Suppressor macrophage treated with lipopolysaccharide for 1 hour (primary cell): ENCODE measurements at places on chromosomes 5 and 9.

DNA sequence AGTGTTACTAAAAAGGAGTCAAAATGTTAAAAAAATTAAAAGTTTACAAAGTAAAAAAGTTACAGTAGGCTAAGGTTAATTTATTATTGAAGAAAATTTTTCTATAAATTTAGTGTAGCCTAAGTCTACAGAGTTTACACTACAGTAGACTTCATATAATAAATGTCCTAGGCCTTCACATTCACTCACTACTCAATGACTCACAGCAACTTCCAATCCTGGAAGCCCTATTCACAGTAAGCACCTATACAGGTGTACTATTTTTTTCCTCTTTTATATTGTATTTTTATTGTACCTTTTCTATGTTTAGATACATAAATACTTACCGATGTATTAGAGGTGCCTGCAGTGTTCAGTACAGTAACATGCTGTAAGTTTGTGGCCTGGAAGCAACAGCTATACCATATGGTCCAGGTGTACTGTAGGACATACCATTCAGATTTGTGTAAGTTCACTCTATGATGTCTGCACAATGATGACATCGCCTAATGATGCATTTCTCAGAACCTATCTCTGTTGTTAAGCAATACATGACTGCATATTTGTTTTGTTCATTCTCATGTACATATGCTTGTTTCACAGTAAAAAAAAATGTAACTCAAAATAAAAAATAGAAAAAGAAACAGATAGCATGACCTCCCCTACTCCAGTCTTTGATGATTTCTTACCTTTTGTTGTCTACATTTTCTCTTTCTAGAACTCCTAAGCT is 64.7 kb downstream of the NR3C1 start:
- DNase-seq = peak; percentile 44

DNA sequence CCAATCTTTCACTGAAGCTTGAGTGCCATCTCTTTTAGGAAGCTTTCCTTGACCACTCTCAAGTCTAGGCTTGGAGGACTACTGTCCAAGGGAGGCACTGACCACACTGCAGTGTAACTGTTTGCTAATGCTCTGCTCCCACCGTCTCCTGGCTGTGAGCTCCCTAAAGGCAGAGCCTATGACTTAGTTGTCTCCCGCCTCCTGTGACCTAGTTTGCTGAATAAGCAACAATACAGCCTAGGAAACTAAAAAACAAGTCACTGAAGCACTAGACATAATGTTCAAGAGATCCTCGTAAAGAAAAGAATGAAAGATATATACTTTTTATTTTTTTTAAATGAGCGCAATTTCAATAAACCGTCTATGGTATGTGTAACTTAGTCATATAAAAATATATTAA is 31.4 kb downstream of the LIX1 start:
- no peak for DNase-seq

- DNase-seq = no peak
These were observed 120.6 kb upstream of the CCDC112 start for GRCh38 chr5:115417076-115417475.

DNA sequence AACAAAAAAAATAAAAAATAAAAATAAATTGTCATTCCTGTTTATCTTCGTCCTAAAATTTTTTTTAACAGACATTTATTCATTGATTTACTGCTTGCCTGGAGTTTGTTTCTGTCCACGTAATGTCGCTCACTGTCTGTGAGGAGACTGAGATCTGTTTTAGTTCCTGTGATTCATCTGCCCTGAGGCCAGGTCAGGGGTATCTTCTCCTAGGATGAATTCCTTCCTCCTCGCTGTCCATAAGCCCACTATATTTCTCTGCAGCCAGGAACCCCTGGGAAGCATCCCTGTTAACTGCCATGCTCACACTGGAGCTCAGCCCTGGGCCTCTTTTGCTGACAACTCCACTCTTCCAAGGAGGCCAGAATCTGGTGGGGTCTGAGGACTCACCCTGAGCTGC is 682.0 kb downstream of the MTRR start:
- no peak for DNase-seq

- no peak for DNase-seq
These were observed 1.5 kb upstream of the SEMA5A start for GRCh38 chr5:9547122-9547947.

DNA sequence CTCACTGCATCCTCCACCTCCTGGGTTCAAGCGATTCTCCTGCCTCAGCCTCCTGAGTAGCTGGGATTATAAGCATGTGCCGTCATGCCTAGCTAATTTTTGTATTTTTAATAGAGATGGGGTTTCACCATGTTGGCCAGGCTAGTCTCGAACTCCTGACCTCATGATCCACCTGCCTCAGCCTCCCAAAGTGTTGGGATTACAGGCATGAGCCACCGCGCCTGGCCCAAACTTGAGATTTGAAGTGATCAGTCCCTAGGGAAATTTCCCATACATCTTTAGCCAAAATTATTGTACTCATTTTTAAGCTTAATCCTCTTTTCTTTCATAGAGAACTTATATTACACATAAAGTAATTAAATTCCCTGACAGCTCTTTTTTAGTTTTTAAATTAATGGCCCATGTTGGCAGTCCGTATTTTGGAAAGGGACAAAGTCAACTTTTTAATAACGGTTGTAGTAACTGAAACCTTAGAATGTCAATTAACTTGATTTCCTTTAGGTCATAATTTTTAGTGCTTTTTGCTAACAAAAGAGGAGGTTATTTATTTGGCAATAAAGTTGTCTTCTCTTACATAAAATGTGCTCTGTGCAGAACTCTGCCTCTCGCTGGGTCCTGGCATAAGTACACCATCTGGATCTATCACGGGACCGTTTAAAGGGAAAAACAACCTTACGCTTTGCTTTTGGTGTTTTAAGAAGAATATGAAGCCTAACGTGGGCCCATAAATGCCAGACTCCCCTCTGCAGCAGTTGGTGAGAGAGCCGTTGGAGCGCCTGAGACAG is 142.3 kb upstream of the OTULINL start:
- DNase-seq = no peak

- no peak for DNase-seq
These were observed 192.3 kb upstream of the GLRA1 start for GRCh38 chr5:152116934-152117333.

DNA sequence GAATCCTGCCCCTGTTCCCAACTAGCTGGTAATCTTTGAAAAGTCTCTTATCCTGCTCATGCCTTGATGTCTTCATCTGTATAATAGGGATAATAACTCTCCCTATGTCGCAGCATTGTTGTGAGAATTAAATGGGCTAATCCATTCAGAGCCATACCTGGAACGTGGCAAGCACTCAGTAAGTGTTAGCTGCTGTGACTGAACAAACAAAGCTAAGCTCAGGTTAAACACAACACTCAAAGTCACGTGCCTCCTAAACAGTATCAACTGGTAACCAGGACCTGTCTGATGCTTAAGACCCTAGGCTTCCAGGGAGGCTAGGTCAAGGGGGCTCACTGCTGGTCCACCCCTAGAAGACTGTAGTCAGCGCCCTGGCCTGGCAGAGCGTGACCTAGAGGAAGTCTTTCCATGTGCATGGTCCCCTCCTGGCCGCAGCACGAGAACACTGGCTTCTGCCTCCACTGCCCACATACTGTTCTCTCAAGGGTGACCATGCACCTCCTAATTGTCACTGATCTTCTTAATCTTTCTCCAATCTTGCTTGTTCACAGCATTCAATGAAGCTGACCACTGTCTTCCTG is 211.1 kb downstream of the TTLL11 start:
- no peak for DNase-seq

GRCh38 chr5:142844866-142845265 is 74.7 kb downstream of the ARHGAP26 start:
- DNase-seq = no peak

DNA sequence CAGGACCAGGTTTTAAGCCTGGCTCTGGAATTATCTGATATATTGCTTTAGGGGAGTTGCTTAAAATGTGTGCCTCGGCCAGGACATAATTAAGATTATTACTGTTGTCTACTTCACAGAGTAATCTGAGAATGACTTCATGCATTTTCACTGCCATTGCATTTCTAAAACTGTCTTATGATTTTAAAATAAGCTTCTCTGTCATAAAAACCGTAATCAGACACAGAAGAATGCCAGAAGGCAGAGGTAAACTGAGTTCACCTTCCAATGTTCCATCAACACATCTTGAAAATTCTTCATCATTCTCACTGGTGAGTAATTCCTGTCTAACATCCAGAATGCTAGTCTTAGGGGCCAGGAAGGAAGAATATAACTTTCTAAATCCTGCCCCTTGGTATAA is 47.1 kb downstream of the ISOC1 start:
- no peak for DNase-seq

GRCh38 chr5:81778642-81779041 is 27.7 kb upstream of the SSBP2 start:
- peak; percentile 68 for DNase-seq
